ENCODE measurements at places on chromosomes 7 and 10. TPM values are rescaled to one million over a fixed set of nuclear protein-coding genes. Genes with fewer than 3 reads are reported as not detected.

DNA sequence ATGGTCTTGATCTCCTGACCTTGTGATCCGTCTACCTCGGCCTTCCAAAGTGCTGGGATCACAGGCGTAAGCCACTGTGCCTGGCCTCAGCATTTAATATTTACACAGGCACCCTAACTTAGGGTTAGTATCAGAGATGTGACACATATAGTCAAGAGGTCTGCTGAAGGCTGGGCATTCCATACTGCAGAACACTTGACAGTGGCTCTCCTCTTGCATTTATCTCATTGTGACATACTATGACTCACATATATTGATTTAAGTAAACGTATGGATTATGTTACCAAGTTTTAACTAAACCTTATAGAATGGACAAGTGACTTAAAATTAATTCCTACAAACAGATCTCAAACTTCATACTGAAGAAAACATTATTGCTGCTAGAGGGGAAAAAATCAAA lies 36.6 kb downstream of the BRAF start:
- H3K27ac ChIP-seq = no peak overlapping the region
- no peak overlapping the region for H3K4me3 ChIP-seq
- no peaks in the 10 kb centered on the region for H3K27me3 ChIP-seq
- H3K36me3 ChIP-seq = no peaks in the 10 kb centered on the region
- peaks cover 8% of the 10 kb centered on the region for H3K4me1 ChIP-seq

GRCh38 chr7:101567230-101567629 lies 61.9 kb downstream of the MYL10 start:
- no peaks in the 10 kb centered on the region for H3K4me1 ChIP-seq
- H3K36me3 ChIP-seq = no peaks in the 10 kb centered on the region
- H3K27ac ChIP-seq = no peak overlapping the region
- H3K27me3 ChIP-seq = no peaks in the 10 kb centered on the region

GRCh38 chr10:44006771-44007170 lies 358.1 kb upstream of the ZNF32 start:
- H3K27me3 ChIP-seq = no peaks in the 10 kb centered on the region
- no peaks in the 10 kb centered on the region for H3K36me3 ChIP-seq
- H3K4me3 ChIP-seq = no peak overlapping the region
- H3K27ac ChIP-seq = no peak overlapping the region
- H3K4me1 ChIP-seq = peaks cover 6% of the 10 kb centered on the region

GPR26 gene
- total RNA-seq = not detected

RELN gene
- 0.11 TPM for total RNA-seq

C7orf57 gene
- total RNA-seq = not detected

- H3K36me3 ChIP-seq = no peaks in the 10 kb centered on the region
- DNase-seq = no peak
- no peaks in the 10 kb centered on the region for H3K27me3 ChIP-seq
These were observed 210.1 kb upstream of the INHBA start for GRCh38 chr7:41912851-41913567.

DKK1 gene
- total RNA-seq = 1.6 TPM

DNA sequence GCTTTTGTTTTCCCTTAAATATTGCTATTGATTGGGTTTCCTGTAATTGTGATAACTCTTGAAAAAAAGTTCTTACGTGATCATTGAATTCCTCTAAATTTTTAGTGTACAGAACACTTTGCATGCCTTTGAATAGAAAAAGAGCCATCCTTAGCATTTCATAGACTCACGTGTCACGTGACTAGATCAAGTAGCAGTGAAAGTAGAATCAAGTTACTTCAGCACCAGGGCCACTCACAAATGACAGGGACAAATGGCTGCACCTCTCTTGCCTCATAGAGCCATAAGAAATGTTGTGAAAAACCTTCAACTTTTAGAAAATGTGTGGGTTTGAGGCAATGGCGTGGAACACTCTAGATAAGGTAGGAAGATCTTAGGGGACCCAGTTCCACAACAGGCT lies 203.8 kb downstream of the ZEB1 start:
- H3K36me3 ChIP-seq = peaks cover 27% of the 10 kb centered on the region
- H3K4me1 ChIP-seq = no peaks in the 10 kb centered on the region
- H3K27ac ChIP-seq = no peak overlapping the region
- no peaks in the 10 kb centered on the region for H3K27me3 ChIP-seq
- no peak overlapping the region for H3K4me3 ChIP-seq

DNA sequence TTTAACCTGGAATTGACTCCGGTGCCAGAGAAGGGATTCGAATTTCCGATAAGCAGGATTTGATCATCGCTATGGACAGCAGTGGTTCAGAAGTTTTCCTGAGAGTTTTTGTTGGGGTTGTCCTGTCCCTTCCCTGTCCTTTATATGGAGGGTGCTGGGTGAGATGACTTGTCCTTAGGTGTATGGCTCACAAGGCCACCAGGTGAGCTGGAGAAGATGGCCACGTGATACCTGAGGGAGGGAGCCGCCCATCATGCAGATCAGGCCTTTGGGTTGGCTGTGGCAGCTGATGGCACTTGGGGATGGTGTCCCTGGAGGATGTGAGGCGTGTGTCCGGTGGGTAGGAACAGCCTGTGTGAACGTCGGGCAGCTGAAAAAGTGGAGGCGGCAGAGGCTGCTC lies 187.7 kb downstream of the PTPN20 start:
- H3K36me3 ChIP-seq = no peaks in the 10 kb centered on the region
- H3K4me3 ChIP-seq = no peak overlapping the region
- H3K27me3 ChIP-seq = no peaks in the 10 kb centered on the region
- DNase-seq = peak; percentile 48
- no peaks in the 10 kb centered on the region for H3K4me1 ChIP-seq

- no peaks in the 10 kb centered on the region for H3K27me3 ChIP-seq
- no peaks in the 10 kb centered on the region for H3K36me3 ChIP-seq
- no peak for DNase-seq
These were observed 256.0 kb downstream of the AHR start for GRCh38 chr7:17554341-17555015.

JMJD1C gene
- 65.0 TPM for total RNA-seq

- H3K4me3 ChIP-seq = no peak overlapping the region
- no peak overlapping the region for H3K27ac ChIP-seq
- H3K4me1 ChIP-seq = no peaks in the 10 kb centered on the region
These were observed 64.8 kb downstream of the C10orf143 start for GRCh38 chr10:130045801-130046321.

DNA sequence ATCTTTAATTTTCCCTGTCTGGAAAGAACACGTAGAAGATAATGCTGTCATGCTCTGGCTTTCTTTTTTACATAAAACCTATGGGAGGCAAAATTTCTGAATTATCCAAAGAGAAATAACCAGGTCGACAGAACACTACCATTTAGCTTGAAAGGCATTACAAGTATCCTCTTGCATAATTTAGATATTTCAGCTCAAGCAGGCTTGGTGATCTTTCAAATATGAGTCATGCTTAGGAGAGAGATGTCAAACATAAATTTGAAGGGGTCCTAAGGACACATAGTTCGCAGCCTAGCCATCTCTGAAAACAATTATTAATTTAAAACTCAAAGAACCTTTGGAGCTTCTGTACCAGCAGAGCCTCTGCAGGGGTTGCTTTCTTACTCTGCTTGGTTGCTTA lies 100.9 kb downstream of the FAS start:
- H3K4me3 ChIP-seq = no peak overlapping the region
- H3K27ac ChIP-seq = no peak overlapping the region
- H3K36me3 ChIP-seq = no peaks in the 10 kb centered on the region
- H3K27me3 ChIP-seq = no peaks in the 10 kb centered on the region
- H3K4me1 ChIP-seq = no peaks in the 10 kb centered on the region

AKR1C1 gene
- total RNA-seq = 18.4 TPM

DUS4L gene
- 0.75 TPM for total RNA-seq

CYP26C1 gene
- not detected for total RNA-seq

GRCh38 chr10:34526186-34526585 lies 288.9 kb downstream of the PARD3 start:
- no peak for DNase-seq
- no peaks in the 10 kb centered on the region for H3K27me3 ChIP-seq
- H3K4me3 ChIP-seq = no peak overlapping the region
- peak overlapping the region; percentile 82 for H3K27ac ChIP-seq
- peaks cover 10% of the 10 kb centered on the region for H3K4me1 ChIP-seq
- H3K36me3 ChIP-seq = no peaks in the 10 kb centered on the region

DNA sequence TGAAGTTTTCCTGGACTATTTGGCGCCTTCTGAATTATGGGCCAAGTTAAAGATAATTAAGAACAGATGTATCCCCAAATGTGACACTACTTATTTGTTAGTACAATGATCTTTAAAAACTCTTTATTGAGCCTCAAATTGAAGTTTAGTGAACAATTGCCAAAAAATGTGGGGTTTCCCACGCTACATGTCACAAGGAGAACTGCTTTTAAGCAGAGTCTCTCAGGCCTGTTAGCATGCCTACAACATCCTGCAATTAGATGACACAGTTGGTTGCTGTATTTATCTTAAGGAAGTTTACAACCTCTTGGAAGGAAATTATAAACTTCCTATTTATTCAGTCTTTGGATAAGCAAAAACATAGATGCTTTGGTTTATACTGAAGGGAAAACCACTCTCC lies 733.0 kb downstream of the TNS3 start:
- H3K27me3 ChIP-seq = no peaks in the 10 kb centered on the region
- peaks cover 3% of the 10 kb centered on the region for H3K4me1 ChIP-seq
- H3K27ac ChIP-seq = no peak overlapping the region
- no peak overlapping the region for H3K4me3 ChIP-seq
- no peak for DNase-seq
- no peaks in the 10 kb centered on the region for H3K36me3 ChIP-seq

DNA sequence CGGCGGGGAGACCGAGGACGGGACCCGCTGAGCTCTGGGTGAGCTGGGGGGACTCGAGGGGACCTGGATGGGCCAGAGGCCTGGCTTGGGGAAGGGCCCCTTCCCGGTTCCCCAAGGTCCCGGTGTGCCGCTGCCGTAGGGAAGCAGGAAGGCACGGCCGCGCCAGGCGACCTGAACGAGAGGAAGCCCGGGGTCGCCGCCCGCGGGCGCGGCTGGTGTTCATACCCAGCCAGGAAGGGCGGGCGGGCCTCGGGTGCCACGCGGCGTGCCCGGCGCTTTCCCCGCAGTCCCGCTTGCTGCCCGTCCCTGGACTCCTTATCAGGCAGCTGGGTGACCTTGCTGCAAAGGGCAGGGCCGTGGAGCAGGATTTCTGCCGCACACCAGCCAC lies 38.0 kb downstream of the ZNF777 start:
- peak overlapping the region; percentile 50 for H3K4me3 ChIP-seq
- no peaks in the 10 kb centered on the region for H3K4me1 ChIP-seq
- DNase-seq = no peak
- no peaks in the 10 kb centered on the region for H3K36me3 ChIP-seq
- no peak overlapping the region for H3K27ac ChIP-seq
- no peaks in the 10 kb centered on the region for H3K27me3 ChIP-seq

TAS2R4 gene
- not detected for total RNA-seq

ABCB1 gene
- total RNA-seq = 5.5 TPM

DNA sequence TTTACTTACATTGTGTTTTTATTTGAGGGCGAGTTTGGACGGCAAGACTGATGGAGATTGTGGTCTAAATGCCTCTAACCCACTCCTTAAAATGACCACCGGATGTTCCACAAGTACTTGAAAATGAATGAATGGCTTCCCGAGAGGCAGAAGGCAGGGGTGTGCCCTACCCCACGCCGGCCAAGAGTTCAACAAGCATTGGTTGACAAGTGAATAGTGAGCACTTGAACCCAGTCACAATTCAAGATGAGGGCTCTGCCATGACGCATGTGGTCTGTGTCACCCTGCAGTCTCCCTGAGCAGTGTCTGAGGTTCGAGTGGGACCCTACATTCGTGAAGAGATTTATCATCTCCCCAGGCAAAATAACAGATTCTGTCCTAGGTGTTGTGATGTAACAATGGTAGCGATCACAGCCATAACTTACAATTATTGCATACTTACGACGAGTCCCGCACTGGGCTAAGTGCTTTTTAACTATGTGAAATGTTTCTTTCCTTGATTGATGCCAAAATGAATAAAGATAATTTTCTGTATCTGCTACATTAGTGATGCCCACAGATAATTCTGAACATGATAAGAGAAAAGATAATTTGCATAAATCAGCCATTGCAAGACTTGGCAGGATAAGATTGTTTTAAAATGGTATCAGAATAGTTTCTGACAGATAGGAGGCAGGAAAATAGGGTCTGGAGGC lies 305.4 kb downstream of the WDR37 start:
- H3K27ac ChIP-seq = no peak overlapping the region
- DNase-seq = no peak
- H3K27me3 ChIP-seq = no peaks in the 10 kb centered on the region
- H3K36me3 ChIP-seq = no peaks in the 10 kb centered on the region

- H3K4me3 ChIP-seq = no peak overlapping the region
- no peaks in the 10 kb centered on the region for H3K36me3 ChIP-seq
- DNase-seq = no peak
- H3K27me3 ChIP-seq = peaks cover 6% of the 10 kb centered on the region
These were observed 161.7 kb upstream of the MKI67 start for GRCh38 chr10:128287921-128288320.

- H3K27ac ChIP-seq = no peak overlapping the region
- no peaks in the 10 kb centered on the region for H3K4me1 ChIP-seq
- H3K27me3 ChIP-seq = no peaks in the 10 kb centered on the region
- no peak overlapping the region for H3K4me3 ChIP-seq
- DNase-seq = no peak
These were observed 11.5 kb upstream of the SLC29A3 start for GRCh38 chr10:71307469-71308085.

DNA sequence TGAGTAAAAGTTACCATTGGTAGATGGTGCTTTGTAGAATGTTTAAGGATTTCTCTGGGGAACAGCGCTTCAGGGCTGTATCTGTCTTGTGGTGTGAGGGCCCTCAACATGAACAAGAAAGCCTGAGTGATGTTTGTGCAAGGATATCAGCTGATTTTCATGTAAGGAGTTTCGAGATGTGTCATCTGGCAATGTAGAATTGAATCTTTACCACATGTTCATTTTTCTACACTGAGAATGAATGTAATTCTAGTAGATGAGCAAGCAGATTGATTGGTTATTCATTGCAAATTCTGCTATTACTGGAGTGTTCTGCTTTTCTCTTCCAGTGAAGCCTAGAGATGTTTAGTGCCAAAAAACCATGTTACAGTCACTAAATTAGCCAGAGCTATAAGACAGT lies 87.7 kb downstream of the ST7 start:
- H3K4me1 ChIP-seq = no peaks in the 10 kb centered on the region
- DNase-seq = no peak
- H3K27ac ChIP-seq = peak overlapping the region; percentile 25
- H3K27me3 ChIP-seq = no peaks in the 10 kb centered on the region

GRCh38 chr10:43698156-43698555 lies 49.5 kb upstream of the ZNF32 start:
- peaks cover 3% of the 10 kb centered on the region for H3K4me1 ChIP-seq
- H3K27me3 ChIP-seq = no peaks in the 10 kb centered on the region
- H3K27ac ChIP-seq = no peak overlapping the region
- H3K4me3 ChIP-seq = no peak overlapping the region

- no peaks in the 10 kb centered on the region for H3K4me1 ChIP-seq
- H3K27ac ChIP-seq = no peak overlapping the region
- no peak for DNase-seq
- H3K27me3 ChIP-seq = no peaks in the 10 kb centered on the region
These were observed 18.2 kb downstream of the ADCY1 start for GRCh38 chr7:45592230-45592991.

ACTL6B gene
- not detected for total RNA-seq
